Mesothelial cell of epicardium (in vitro differentiated cells): ENCODE measurements at places on chromosomes 7 and 10.

- DNase-seq = no peak
- H3K27me3 ChIP-seq = no peaks in the 10 kb centered on the region
- H3K36me3 ChIP-seq = no peaks in the 10 kb centered on the region
These were observed 2.6 kb upstream of the PIK3CG start for GRCh38 chr7:106862317-106863089.

- H3K36me3 ChIP-seq = peaks cover 7% of the 10 kb centered on the region
- H3K4me1 ChIP-seq = no peaks in the 10 kb centered on the region
- DNase-seq = no peak
- no peak overlapping the region for H3K27ac ChIP-seq
- no peak overlapping the region for H3K4me3 ChIP-seq
These were observed 152.1 kb downstream of the LYZL1 start for GRCh38 chr10:29440981-29441380.

DNA sequence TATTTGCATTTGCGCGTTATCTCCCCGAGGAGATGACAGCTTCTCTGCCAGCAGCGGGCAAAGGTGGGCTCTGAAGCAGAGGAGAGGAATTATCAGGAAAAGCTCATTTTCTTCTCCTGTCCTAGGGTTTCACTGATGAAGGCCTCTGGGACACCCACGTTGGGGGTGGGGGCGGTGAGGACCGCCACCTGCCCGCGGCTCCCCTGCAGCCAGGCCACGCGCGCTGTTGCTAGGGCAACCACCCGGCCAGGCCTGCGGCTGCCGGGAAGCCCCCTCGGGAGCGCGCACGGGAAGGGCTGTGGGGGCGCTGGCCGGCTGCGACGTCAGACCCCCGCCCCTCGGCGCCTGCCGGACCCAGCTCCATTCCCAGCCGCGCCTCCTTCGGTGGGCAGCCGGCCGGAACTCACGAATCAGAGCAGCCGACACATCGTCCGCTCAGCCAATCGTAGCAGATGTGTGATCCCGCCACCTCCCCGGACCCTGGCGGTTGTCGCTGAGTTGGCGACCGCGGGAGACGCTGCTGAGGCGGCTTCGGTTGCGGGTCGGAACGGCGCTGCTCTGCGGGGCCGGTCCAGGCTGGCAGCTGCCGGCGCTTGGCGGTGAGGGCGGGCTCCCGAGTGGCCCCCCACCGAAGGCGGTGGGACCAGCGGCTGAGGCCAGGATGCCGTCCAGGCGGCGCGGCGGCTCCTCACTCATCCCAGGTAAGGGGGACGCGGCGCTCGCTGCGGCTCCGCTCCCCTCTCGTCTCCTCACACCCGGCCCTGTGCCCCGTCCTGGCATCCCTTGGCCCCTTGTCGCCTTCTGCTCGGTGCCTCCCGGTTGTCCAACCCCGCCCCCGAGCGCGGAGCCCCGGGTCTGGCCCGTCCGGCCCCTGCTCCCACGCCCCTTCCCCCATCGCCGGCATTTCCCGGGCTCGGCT is at the start of gene TPST1:
TPST1 (plus strand) TSS at position 513 of the 919 bp plus-strand sequence. CDS start 35,092 bp downstream, outside the sequence.
- no peaks in the 10 kb centered on the region for H3K27me3 ChIP-seq
- H3K4me3 ChIP-seq = peak within 1 kb of the TSS; percentile 88
- no peaks in the 10 kb centered on the region for H3K36me3 ChIP-seq
- peak; percentile 98 for DNase-seq
- peak within 1 kb of the TSS; percentile 95 for H3K27ac ChIP-seq

DNA sequence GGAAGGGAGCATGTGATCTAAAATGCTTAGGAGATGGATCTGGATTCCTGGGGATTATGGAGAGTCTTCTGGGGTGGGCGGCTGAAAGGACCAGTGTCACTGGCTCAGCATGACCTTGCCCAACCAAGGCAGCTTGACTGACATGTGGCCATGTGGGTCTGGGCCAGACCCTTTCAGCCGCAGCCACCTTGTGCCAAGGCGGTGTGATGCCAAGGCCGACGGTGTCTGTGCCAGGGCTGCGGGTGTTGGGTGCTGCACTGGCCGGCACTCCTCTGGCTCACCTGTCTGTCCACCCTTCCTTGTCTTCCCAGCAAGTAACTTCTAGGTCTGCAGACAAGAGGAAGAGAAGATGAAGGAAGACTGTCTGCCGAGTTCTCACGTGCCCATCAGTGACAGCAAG is 8.8 kb downstream of the DEPP1 start:
- no peak overlapping the region for H3K27ac ChIP-seq
- DNase-seq = no peak
- peaks cover 45% of the 10 kb centered on the region for H3K4me1 ChIP-seq
- no peak overlapping the region for H3K4me3 ChIP-seq
- no peaks in the 10 kb centered on the region for H3K27me3 ChIP-seq
- peaks cover 9% of the 10 kb centered on the region for H3K36me3 ChIP-seq

GRCh38 chr7:103660455-103661371 is 214.7 kb upstream of the SLC26A5 start:
- DNase-seq = no peak
- H3K27ac ChIP-seq = no peak overlapping the region
- H3K36me3 ChIP-seq = no peaks in the 10 kb centered on the region
- peaks cover 13% of the 10 kb centered on the region for H3K4me1 ChIP-seq
- H3K27me3 ChIP-seq = no peaks in the 10 kb centered on the region
- no peak overlapping the region for H3K4me3 ChIP-seq

DNA sequence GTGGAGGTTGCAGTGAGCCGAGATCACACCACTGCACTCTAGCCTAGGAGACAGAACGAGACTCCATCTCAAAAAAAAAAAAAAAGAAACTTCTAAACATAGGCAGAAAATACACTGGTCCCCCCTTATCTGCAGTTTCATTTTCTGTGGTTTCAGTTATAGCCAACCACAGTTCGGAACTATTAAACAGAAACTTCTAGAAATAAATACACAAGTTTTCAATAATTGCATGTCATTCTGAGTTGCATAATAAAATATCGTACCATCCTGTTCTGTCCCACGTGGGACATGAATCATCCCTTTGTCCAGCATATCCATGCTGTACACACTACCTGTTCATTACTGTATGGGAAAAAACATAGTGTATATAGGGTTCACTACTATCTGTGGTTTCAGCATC is 8.0 kb downstream of the XRCC2 start:
- no peak overlapping the region for H3K27ac ChIP-seq
- DNase-seq = no peak
- no peaks in the 10 kb centered on the region for H3K36me3 ChIP-seq
- no peaks in the 10 kb centered on the region for H3K27me3 ChIP-seq

DNA sequence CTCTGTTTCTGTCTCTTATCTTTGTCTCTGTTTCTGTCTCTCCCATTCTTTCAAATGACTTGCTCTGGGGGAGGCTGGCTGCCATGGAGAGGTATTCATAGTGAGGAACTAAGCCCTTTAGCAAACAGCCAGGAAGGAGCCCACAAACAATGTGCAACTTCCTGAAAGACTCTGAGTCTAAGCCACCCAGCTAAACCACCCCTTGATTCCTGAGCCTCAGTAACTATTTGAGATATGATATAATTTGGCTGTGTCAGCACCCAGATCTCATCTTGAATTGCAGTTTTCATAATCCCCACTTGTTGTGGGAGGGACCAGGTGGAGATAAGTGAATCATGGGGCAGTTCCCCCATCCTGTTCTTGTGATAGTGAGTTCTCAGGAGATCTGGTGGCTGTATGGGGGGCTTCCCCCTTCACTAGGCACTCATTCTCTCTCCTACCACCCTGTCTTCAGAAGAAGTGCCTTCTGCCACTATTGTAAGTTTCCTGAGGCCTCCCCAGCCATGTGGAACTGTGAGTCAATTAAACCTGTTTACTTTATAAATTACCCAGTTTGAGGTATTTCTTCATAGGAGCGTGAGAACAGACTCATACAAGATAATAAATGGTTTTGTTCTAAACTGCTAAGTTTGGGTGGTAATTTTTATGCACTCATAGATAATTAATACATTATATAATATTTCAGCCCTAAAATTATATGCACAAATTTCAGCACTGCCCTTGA is 121.2 kb upstream of the FOXP2 start:
- H3K27ac ChIP-seq = no peak overlapping the region
- no peak for DNase-seq
- H3K36me3 ChIP-seq = no peaks in the 10 kb centered on the region

- DNase-seq = no peak
- H3K4me1 ChIP-seq = peaks cover 3% of the 10 kb centered on the region
- no peaks in the 10 kb centered on the region for H3K27me3 ChIP-seq
- H3K27ac ChIP-seq = no peak overlapping the region
These were observed 163.6 kb downstream of the GNAT3 start for GRCh38 chr7:80348223-80348622.

DNA sequence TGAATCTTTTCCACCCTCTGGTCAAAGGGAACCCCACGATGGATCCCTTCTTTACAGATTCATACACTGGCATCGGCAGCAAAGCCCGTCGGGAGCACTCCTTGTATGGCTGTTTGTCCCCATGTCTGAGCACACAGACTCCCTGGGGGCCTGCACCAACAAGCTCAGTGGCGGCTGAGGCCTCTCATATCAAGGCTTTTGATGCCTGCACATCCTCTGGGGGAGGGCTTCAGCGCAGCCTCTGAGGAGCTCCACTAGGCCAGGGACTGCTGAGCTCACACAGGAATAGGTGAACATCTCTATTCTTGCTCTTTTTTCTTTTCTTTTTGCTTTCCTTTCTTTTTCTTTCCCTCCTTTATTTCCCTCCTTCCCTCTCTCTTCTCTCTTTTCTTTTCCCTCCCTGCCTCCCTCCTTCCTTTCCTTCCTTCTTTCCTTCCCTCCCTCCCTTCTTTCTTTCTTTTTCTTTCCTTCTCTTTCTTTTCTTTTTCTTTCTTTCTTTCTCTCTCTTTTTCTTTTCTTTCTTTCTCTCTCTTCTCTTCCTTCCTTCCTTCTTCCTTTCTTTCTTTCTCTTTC is 174.6 kb downstream of the CCDC3 start:
- H3K27me3 ChIP-seq = no peaks in the 10 kb centered on the region
- no peak for DNase-seq
- H3K4me1 ChIP-seq = peaks cover 39% of the 10 kb centered on the region
- no peak overlapping the region for H3K4me3 ChIP-seq
- no peak overlapping the region for H3K27ac ChIP-seq

DNA sequence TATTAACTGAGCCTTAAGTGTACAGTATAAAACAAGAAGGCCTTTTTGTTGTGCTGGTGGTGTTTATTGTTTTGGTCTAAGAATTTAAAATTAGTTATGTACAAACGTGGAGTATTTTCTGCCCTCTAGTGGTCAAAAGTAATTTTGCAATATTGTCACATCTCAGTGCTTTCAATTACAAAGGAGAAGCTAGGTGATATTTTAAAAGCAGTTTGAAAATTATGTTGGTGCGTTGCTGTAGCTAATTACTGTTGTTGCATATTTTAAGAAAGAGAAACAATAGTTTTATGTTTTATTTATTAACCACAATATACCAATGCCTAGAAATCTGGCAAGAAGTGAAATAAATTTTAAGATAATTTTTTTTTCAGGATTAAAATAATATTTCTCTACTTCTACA is 11.4 kb downstream of the NPVF start:
- H3K4me3 ChIP-seq = no peak overlapping the region
- peaks cover 24% of the 10 kb centered on the region for H3K27me3 ChIP-seq
- H3K36me3 ChIP-seq = no peaks in the 10 kb centered on the region
- no peak for DNase-seq

- H3K27me3 ChIP-seq = peaks cover 86% of the 10 kb centered on the region
- DNase-seq = peak; percentile 20
- H3K4me1 ChIP-seq = peaks cover 3% of the 10 kb centered on the region
- no peak overlapping the region for H3K27ac ChIP-seq
- H3K4me3 ChIP-seq = no peak overlapping the region
These were observed 35.3 kb downstream of the RASGEF1A start for GRCh38 chr10:43231523-43232078.

- no peak overlapping the region for H3K4me3 ChIP-seq
- H3K27ac ChIP-seq = no peak overlapping the region
- H3K27me3 ChIP-seq = no peaks in the 10 kb centered on the region
- H3K36me3 ChIP-seq = peaks cover 4% of the 10 kb centered on the region
- DNase-seq = no peak
These were observed 31.1 kb downstream of the HIPK2 start for GRCh38 chr7:139746652-139747051.
